NCI-H1930 (cell line): ENCODE measurements at places on chromosomes 6 and 20.

DNA sequence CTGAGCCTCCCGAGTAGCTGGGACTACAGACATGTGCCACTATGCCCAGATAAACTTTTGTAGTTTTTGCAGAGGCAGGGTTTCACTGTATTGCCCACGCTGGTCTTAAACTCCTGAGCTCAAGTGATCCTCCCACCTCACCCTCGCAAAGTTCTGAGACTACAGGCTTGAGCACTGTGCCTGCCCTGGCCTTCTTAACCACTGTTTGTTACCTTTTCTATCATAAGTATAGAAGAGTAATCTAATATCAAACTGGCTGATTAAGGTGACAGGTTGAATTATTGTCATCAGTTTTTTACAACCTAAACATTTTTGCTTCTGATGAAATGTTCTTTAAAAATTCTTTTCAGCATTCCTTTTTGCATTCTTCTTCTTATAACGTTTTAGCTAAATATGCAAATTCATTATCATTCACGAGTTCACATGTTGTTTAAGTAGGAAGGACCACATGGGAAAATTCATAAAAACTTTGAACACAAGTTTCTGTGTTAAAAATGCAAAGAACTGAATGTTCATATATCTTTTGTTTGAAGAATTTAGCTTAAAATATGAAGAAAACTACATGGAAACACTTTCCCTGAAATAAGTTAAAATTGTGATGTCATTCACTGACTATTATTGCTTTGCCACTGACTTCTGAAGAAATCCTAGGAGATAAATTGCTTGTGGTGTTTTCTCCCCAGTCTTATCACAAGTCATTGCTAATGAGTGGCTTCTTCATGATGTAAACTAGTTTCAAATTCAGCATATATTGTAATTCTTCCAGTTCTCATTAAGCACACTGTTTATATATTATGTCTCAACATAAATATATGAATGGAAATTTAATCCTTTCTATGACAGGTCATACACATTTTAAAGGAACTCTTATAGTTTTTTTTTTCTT, 106.7 kb downstream of the ADGRB3 start:
- no peak for DNase-seq

- DNase-seq: peak; percentile 18
Measured at GRCh38 chr6:158213925-158214674, 46.0 kb downstream of the GTF2H5 start.

GRCh38 chr6:139344186-139344963, 30.1 kb downstream of the CITED2 start:
- DNase-seq: no peak

DNA sequence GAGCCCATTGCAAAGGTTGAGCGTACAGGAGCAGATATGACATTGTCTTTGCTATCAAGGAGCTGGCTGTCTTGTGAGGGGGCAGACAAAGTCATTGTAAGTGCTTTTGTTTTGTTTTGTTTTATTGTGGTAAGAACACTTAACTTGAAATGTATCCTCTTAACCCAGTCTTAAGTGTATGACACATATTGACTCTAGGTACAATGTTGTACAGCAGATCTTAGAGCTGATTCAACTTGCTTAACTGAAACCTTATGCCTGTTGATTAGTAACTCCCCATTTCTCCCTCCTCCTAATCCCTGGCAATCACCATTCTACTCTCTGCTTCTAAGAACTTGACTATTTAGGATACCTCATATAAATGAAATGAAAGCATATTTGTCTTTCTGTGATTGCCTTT, 429.0 kb downstream of the BMP2 start:
- DNase-seq: no peak

DNA sequence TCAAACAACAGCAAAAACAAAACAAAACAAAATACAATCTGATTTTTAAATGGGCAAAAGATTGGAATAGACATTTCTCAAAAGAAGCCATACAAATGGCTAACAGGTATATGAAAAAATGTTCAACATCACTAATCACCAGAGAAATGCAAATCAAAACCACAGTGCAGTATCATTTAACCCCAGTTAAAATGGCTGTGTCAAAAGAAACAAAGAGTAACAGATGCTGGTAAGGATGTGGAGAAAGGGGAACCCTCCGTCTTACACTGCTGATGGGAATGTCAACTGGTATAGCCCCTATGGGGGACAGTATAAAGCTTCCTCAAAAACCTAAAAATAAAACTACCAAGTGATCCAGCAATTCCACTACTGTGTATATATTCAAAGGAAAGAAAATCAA, 10.9 kb upstream of the NELFCD start:
- DNase-seq: no peak

- DNase-seq: no peak
Measured at GRCh38 chr20:64140061-64140931, 24.0 kb upstream of the MYT1 start.

DNA sequence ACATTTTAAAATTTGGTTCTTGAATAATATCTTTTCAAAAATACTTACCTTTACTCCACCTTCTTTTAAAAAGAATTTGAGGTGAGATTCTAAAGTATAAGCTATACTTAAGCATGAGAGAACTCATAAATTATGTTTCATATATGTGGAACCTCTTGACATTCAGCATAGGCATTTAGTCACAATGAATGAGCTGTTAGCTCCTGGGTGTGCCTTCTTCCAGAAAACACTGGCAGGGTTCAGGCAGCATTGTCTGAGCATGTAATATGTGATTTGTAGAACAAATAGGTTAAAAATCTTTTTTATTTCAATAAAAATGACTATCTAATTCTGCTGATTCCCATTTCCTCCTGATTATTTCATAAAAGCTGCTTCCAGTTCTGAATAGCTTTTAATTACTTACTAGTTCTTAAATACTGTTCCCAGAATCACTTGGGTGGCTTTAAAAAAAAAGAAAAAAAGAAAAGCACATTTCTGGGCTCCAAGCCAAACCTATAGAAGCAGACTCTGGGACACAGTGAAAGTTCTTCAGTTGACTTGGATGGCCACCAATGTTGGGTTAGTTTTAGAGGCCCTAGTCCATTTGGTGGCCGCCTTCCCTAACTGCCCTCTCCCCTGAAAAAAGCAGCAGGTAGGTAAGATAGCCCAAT, 20.2 kb downstream of the RNF8 start:
- no peak for DNase-seq

- no peak for DNase-seq
Measured at GRCh38 chr6:130742131-130742681, 85.0 kb upstream of the SMLR1 start.

DNA sequence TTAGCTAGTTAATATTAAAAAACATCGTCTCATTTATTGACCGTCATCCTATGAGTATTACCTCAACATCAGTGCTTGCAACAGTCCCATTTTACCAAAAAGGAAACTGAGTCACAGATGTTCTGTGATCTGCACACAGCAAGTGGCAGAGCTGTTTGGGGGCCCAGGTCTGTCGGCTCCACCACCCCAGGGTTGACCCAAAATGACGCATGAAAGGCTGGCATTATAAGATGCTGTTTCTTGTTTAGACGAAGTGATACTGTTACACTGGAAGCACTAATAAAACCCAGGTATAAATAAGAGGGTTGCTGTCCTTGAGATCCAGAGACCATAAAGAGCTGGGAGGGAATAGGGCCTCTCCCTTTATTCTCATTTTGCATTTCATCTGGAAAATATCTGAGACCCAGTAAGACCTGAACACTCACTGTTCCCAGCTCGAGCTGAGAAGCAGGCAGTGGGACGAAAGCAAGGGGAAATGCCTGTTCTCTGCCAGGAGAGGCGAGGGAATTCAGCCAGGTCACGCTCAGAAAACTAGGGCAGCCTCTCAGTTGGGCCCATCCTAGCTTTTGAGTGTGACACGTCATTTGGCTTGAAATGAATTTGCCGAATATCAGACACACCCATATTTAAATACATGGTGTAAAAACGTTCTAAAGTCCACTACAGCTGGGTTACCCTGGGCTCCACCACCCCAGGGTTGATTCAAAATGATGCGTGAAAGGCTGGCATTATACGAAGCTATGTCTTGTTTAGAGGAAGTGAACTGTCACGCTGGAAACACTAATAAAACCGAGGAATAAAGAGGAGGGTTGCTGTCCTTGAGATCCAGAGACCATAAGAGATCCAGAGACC, 1.4 kb upstream of the MICAL1 start:
- no peak for DNase-seq

GRCh38 chr20:5135363-5136012, 8.7 kb downstream of the CDS2 start:
- DNase-seq: no peak

DNA sequence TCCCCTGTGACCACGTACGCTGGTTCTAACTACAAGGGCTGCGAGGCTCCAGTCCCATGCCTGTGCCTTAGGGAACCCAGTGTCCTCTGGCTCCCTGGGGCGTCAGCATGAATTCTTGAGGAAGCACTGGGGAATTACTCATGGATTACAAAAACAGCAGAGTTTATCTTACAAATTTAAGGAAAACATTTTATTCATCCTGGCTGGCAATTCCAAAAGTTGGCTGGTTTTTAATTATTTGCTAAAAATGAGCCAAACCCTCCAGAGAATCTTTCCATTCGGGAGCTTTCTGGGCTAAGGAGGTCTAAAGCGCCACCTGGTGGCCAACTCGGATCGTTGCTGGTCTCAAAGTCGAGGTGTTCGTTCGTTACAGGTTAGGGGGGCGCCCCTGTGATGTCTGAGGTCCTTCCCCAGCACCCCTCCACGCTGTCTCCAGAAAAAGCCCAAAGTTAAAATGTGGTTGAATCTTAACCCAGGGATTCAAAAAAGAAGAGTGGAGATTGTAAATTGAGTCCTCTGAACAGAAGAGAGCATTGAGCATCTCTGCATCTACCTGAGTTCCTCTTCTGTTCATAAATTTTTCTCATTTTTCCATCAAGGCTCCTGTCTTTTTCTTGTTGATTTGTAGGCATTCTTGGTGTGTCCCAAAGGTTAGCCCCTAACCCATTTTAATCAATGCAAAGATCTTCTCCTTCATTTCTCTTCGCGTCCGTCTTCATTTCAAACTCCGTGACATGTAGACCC, 99.4 kb downstream of the BFSP1 start:
- peak; percentile 57 for DNase-seq

GRCh38 chr6:135146162-135146934, 34.8 kb upstream of the MYB start:
- DNase-seq: no peak

DNA sequence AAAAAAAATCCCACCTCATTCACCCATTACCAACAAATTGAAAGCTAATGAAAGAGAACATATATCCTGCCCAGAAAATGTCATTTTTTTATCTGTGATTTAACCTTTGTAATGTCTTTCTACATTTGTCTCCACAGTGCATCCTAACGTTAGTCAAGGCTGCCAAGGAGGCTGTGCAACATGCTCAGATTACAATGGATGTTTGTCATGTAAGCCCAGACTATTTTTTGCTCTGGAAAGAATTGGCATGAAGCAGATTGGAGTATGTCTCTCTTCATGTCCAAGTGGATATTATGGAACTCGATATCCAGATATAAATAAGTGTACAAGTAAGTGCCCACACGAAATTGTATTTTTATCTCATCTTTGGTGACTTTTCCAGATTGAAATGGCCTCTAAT, 30.0 kb downstream of the RSPO3 start:
- DNase-seq: no peak

- no peak for DNase-seq
Measured at GRCh38 chr20:37308086-37309050, 18.9 kb downstream of the MANBAL start.

DNA sequence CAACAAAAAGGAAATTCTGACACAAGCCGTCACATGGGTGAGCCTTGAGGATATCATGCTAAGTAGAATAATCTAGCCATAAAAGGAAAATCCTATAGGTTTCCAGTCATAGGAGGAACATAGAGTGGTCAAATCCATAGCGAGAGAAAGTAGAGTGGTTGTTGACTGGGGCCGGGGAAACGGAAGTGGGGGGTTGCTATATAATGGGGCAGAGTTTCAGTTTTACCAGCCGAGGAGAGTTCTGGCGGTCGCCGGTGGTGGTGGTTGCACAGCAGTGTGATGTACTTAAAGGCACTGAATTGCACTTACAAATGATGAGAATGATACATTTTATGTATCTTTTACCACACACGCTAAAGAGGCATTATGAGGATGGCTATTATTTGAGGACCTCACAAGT, 4.9 kb downstream of the GPR31 start:
- no peak for DNase-seq

- no peak for DNase-seq
Measured at GRCh38 chr6:169827290-169827717, 75.9 kb downstream of the ERMARD start.

GRCh38 chr6:26157251-26158075, 70.2 kb downstream of the HFE start:
- DNase-seq: peak; percentile 95

DNA sequence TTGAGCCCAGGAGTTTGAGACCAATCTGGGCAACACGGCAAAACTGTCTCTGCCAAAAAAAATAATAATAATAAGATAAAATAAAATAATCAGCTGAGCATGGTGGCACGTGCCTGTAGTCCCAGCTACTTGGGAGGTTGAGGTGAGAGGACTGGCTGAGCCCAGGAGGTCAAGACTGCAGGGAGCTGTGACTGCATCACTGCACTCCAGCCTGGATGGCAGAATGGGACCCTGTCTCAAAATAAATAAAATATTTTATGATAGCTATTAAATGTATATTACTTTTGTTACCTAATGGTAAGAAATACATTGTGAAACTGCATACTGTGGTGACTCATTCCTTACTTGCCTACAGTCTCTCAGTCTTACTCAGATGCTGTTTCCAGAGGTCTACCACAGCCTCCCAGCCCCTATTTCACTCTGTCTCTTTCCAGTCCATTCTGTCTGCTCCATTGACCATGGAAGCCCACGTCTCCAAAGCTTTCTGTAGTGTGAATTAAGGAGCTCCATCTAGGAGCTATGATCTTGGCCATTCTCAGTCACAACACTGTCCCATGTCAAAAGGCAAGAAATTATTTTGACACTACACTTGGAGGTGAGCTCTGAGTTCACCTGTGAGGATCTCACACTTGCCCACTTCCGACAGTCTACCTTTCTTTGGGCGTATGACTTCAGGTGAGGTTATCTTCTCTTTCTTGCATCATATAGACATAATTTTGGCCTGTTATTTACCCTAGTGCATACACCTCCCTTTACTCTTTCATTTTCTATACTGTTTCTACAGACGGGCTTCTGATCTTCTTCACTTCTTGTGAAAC, 22.4 kb upstream of the SNX9 start:
- no peak for DNase-seq

DNA sequence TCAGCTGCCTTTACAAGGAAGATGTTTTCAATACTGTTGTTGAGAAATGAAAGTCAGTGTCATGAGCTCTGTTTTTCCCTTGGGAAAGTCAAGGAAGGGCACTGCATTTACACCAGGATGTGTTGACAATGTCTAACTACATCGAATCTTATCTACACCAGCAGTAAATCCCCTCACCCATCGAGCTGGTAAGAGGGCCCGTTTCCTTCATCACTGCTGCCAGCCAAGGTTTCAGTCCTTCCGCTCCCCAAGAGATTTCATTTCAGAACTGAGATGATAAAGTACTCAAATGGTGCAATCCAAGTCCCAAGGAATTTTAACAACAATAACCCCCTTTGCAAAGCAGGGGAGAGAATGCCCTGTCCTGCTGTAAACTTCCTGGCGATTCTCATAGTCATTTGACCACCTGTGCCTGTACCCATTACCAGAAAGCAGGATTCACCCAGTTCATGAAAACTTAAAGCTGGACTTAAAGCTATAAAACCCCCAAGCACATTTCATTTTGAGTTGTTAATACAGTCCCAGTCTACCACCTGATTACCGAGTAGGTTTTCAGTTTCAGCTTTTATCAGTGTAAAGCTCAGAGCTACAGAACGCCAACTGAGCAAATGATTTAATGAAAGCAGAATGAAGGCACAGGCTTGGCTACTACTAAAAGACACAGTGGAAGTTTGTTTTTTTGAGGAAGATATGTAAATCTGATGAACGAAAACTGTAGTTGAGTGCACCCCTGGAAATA, 122.5 kb upstream of the TAB2 start:
- no peak for DNase-seq

GRCh38 chr6:99151634-99152346, 197.7 kb downstream of the FAXC start:
- DNase-seq: peak; percentile 26
